ENCODE measurements at places on chromosomes 16 and 17.

- DNase-seq, result peak; percentile 87
Measured at GRCh38 chr16:19167710-19168370, at the start of gene SYT17. Gene SYT17 (plus strand): TSS chr16:19168240. CDS start chr16:19168647, 407 bp downstream.

- DNase-seq, result no peak
Measured at GRCh38 chr17:82544431-82545070, 25.0 kb downstream of the FOXK2 start.

DNA sequence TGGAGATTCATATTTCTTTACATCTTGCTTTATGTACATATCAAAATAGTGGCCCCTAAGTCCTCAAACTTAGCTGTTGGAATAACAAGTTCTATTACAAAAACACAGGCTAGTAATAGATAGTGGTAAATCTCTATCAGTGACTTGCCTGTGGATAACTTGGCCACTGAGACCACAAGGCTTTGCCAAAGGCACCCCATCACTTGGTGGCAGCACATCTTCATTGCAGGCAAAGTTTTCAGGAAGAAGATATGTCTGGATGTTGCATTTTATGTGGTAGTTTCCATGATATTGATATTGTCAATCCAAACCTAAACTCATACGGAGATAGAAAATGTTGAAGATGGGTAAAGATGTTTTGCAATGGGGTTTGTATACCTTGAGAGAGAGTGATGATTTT, 58.5 kb downstream of the KNOP1 start:
- no peak for DNase-seq

DNA sequence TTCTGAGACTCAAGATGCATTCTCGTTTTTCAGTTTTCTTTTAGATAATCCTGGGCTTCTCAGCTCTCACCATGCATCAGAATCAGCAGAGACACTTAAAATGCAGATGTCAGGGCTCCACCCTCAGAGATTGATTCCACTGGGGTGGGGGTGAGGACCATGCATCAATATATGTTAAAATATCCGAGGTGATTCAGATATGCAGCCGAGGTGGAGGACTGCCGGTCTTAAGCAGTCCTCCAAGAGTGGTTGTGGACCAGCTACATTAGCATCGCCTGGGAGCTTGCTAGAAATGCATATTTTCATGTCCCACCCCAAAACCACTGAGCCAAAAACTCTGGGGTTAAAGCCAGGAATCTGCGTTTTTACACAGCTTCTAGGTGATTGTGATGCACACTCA, 501.3 kb downstream of the CDH13 start:
- DNase-seq, result no peak

GRCh38 chr17:3843935-3844516, 2.0 kb downstream of the NCBP3 start:
- DNase-seq, result peak; percentile 68

DNA sequence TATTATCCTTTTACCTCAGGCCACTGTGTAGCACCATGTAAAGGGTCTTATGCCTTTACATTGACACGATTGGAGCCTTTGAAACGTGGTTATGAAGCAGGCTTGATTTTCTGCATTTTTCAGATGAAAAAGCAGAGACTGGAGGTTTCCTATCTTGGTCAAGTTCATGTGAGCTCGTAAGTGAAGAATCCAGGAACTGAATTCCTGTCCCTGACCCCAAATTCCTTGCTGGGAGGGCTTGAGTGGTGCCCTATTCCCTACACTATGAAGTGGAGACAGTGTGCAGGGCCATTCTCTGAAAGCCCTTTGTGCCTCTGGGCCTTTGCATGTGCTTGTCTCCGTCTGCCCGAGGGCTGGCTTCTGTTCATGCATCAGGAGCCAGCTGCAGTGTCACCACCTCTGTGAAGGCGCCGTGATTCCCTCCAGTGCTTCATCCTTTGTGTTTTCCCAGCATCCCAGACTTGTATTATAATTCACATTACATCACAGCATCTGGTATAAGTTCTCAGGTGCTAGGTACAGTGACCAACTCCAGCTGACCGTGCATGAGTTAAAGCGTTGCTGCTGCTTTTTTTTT, 181.1 kb downstream of the SNX29 start:
- DNase-seq, result no peak

GRCh38 chr17:18257268-18257981, 1.1 kb downstream of the FLII start:
- peak; percentile 45 for DNase-seq

DNA sequence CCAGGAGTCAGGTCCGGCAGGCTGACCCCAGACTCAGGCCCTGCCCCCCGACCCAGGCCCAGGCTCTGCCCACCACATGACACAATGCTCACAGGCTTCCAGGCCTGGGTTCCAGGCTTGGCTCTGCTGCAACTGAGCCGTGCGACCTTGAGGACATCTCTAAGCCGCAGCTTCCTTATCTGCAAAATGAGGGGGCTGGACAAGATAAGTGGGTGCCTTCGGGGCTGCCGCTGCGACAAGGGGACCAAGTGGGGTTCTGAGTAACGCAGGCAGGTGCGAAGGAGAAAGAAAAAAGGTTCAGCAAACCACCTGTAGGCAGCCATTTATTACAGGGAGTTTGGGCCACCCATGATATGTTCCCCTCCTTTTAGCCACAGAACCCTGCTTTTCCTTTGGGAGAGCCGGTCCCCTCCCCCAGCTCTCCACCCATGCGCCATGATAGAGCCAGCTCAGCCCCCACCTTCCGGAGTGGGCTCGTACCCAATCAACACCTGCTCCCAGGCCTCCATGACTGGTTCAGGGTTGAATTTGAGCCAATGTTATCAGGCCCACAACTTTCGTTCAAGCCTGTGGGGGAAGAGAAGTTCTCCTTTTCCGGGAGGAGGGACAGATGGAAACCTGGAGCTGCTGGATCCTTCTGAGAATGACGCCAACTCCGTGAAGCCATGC, 38.2 kb downstream of the RTN4RL1 start:
- DNase-seq, result no peak
